PC-3 (cell line): ENCODE measurements at places on chromosomes 7 and 10.

GRCh38 chr7:151676759-151677158 is 157.1 kb upstream of the RHEB start:
- no peak for DNase-seq

GRCh38 chr7:117424090-117424829 is 3.0 kb downstream of the ASZ1 start:
- DNase-seq: no peak

DNA sequence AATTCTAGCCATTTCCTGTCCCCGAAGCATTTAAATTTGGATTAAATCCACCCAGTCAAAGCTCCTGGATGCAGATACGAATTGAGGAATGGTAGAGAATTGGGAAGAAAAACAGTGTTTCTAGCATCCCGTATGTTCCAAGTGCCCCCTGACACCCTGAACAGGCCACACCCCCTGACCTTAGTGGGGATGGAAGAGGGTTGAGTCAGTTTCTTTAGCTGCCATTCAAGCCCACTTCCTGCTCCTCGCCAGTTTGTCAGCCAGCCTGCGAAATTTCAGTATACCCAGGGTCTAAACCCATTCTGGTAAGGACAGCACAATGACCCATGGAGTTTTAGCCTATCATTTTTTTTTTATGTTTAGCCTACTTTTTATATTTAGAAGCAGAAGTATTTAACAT is 101.1 kb downstream of the PKD1L1 start:
- no peak for DNase-seq

DNA sequence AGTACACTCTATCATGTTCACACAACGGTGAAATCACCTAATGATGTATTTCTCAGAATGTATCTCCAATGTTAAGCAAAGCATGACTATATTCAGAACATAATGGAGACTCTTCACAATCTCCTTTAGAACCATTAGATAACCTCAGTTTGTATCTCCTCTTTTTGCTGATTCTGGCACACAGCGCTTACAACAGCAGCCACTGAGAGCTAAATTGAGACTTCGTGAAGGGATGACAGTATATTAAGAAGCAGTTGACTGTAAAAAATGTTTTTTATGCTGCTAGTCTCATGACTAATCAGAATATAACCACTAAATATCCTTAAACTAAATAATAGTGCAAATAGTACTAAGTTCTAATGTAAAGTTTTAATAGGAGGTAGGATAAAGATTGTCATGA is 46.9 kb downstream of the KMT2E start:
- DNase-seq: no peak

GRCh38 chr7:55517191-55517633 is 55.1 kb downstream of the VOPP1 start:
- no peak for DNase-seq

DNA sequence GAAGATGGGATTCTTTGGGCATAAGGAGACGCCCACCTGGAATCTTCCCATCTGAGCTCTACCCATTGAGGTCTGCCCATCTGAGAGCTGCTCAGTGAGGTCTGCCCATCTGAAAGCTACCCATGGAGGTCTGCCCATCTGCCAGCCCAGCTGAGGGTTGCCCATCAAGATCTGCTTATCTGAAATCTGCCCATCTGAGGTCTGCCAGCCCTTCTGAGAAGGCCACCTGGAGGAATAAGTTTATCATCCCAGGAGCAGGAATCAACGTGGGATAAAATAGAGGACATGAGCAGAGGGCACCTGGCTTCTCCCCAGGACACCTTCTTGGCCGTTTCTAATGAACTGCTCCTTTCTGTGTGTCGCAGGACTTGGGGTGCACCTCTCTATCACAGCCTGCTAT is 35.3 kb upstream of the PDZD8 start:
- no peak for DNase-seq

- no peak for DNase-seq
These were observed 129.9 kb downstream of the DOCK4 start for GRCh38 chr7:112076324-112076723.
